Erythroblast (primary cell): ENCODE measurements at places on chromosomes 1 and 21.

- DNase-seq: no peak
Observed at GRCh38 chr1:233728721-233729120, 114.8 kb downstream of the KCNK1 start.

GRCh38 chr1:164382384-164382783 lies 176.6 kb upstream of the PBX1 start:
- DNase-seq: no peak

DNA sequence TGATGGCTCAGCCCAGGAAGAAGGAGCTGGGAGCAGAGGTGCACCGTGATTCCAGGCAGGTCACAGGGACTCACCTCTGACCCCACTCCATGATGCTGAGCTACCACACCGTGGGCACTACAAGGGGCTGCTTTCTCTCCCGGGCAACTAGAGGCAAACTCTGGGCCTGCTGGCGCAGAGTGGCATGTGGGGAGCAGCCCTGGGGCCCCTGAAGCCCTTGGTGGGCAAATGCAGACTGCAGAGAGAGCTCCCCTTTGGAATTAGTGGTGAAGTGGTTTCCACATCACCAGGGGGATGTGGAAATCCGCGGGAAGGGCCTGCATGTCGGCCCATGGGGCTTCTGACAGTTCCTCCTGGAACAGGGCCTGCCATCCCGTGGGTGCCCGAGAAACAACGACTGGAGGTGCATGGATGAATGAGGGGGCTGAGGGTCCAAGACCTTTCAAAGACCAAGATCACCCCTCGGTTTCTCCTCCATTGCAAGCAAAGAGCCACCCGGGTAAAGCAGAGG lies 11.8 kb upstream of the MMEL1 start:
- DNase-seq: no peak

GRCh38 chr21:26405071-26405470 lies 168.0 kb downstream of the CYYR1 start:
- no peak for DNase-seq

DNA sequence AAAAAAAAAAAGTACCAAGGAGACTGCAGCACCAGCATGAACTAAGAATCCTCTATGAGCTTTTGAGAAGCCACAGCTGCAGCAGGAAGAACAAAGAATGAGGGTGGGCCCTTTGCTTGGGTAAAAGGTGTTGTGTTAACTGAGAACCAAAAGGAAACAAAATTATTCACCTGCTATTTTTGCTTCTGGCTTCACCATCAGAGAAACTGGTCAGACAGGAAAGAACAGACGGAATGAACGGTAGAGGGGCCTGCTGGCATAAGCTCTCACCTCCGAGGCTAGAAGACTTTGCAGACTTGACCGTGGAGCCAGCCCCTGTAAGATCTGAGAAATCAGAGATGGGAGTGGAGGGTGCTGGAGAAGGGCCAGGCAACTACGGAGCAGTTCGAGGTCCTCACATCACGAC lies 27.6 kb downstream of the IL10RB start:
- no peak for DNase-seq

DNA sequence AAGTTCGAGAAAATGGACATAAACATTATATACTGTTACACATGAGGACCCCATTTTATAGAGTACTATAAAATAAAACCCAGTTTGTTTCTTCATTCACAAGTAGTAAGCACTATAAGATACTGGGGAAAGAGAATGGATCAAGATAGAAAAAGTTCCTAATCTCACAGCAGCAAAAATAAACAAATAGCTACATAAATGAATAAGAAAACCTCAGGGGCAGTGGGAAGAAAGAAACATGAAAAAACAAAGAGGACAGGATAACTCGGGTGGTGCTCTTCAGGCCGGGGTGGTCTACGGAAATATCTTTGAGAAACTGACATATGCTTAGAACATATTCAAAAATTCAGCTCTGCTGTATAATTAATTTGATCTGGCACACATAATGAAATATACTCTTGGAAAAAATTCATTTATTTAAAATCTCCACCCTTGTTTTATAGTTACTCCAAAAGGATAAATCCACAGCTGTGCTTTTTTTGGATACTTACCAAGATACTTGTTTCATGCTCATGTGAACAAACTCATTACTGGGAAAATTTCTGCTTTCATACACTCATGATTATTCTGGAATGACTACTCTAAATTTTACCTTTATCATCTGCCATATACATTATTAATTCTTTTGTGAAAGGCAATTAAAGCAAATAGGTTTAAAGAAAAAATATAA lies 20.0 kb downstream of the CEP170 start:
- no peak for DNase-seq

- no peak for DNase-seq
Observed at GRCh38 chr1:228100822-228101613, 2.1 kb downstream of the C1orf35 start.

- DNase-seq: no peak
Observed at GRCh38 chr21:44894687-44895302, 21.3 kb upstream of the PTTG1IP start.

DNA sequence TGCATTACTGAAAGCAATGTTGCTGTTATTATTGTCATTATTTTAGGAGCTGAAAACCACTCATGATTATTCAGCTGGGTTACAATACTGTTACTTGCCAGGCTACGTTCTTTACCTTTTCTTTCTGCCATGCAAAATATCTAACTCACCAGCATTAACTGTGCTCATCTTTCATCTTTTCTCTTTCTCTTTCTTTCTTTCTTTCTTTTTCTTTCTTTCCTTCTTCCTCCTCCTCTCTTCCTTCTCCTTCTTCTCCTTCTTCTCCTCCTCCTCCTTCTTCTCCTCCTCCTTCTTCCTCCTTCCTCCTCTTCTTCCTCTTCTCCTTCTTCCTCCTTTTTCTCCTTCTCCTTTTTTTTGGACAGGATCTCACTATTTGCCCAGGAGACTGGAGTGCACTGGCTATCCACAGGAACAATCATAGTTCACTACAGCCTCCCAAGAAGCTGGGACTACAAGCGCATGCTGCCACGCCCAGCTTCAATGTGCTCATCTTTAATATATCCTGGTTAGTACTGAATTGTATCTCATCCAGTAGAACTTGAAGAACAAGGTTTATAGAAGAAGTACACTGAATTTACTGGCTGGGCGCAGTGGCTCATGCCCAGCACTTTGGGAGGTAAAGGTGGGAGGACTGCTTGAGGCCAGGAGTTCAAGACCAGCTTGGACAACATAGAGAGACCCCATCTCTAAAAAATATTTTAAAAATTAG lies 6.9 kb upstream of the ZMYM4 start:
- DNase-seq: no peak
